Motor neuron (in vitro differentiated cells): ENCODE measurements at places on chromosomes 1 and 21.
A peak's percentile ranks its signal among the peaks of the same experiment; 100 is the strongest.

- no peak for ATAC-seq
Observed at GRCh38 chr21:16324630-16325029, 594.8 kb downstream of the USP25 start.

GRCh38 chr1:175005085-175005783 is 5.5 kb downstream of the CACYBP start:
- ATAC-seq: no peak

DNA sequence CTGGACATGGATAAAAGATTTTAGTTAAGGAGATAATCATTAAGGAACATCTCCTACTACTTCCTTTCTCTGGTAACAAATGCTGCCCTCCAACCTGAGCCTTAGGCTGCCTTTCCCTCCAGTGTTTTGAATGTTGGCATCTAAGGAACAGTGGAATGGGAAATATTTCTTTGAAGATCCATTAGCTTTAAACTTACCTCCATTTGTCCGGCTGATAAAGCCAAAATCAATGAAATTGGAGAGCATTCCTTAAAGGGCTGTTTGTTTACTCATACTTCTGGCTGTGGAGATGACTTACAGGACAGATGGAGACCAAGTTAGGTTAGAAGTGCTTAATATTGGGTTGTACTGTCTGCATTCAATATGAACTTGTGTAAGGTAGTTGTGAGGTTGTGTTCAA is 439.1 kb downstream of the PLA2G4A start:
- ATAC-seq: no peak

DNA sequence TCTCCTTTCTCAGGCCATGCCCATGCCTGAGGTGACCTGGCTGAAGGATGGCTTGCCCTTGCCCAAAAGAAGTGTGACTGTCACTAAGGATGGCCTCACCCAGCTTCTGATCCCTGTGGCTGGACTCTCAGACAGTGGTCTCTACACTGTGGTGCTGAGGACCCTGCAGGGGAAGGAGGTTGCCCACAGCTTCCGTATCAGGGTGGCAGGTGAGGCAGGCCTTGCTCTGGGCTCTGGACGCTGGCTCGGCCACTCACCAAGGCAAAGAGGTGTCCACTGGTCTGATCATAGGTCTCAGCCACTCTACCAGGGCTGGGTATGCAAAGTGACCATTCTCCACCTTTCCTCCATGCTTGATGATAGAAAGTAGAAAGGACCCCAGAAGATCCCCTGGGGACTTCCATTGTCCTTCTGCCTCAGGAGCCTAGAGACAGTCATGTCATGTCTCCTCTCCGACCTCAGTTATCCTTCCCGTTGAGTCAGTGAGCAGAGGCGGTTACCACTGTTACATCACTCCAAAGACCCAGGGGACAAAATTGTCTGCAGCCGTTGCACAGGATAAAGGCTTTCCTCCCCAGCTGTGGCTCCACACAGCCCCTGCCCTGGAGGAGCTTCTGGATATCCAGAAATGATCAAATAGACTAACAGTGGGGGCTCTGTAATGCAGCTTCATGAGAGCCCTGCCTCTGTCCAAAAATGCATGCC is 34.2 kb downstream of the IGFN1 start:
- ATAC-seq: no peak

GRCh38 chr21:34881421-34881820 is 167.7 kb downstream of the RUNX1 start:
- ATAC-seq: no peak

GRCh38 chr1:31753707-31754349 is 10.3 kb downstream of the ADGRB2 start:
- ATAC-seq: no peak

- no peak for ATAC-seq
Observed at GRCh38 chr1:175131095-175131494, 61.5 kb downstream of the KIAA0040 start.

DNA sequence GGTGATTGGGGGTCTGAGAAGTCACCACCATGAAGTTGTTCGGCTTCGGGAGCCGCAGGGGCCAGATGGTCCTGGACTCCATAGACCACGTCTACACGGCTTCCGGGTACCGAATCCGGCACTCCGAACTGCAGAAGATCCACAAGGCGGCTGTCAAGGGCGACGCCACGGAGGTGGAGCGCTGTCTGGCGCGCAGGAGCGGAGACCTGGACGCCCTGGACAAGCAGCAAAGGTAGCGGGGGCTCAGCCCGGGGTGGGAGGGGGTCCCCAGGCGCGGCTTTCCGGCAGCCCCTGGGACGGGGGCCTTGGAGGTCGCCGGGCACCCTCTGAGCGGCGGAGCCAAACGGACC is 146.5 kb downstream of the LIPI start:
- ATAC-seq: no peak

- no peak for ATAC-seq
Observed at GRCh38 chr1:245232931-245233330, 78.1 kb downstream of the KIF26B start.

DNA sequence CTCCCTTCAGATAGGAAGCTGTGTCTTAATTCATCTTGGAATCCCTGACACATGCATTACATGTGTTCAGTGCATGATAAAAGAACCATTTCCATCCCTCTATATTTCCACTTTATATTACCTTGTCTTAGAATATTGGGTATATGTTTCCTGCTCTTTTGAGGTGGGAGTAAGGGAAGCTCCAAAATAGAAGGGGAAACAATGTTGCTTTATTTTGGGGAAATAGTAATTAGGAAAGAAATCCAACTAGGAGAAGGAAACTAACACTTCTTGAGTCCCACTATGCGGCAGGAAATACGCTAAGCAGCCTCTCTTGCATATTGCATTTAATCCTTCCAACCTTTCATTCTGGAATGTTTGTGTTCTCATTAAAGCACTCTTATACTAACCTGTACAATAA is 89.4 kb upstream of the VAV3 start:
- ATAC-seq: no peak

DNA sequence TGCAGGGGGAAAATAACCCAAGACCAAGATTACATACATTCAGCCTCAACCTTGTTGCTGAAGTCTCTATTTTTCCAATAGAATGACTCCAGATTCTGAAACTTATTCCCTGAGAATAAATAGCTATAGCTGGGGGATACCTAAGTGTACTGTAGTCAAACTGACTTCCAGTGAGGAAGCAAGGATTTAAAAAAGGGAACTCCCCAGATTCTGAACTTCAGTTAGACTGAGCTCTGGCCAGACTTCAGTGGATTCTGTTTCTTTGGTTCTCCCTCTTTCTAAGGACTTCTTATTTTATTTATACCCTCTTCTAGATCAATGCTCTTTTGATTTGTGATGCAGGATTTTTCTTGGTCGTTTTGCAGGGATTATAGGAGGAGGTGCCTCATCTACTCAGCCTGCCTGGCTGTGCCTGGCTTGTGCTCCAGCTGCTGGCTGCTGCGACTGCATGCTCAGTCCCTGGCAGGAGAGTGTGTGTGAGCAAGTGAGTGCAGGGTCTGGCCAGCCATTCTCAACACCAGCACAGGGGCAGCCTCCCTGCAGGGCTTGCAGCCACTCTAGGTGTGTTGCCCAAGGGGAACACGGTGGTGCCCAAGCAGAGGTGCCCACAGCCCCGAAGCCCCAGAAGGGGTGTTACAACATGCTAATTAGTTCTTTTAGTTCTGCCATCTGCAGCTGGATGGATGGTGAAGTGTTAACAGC is 43.0 kb downstream of the SPATA17 start:
- no peak for ATAC-seq

DNA sequence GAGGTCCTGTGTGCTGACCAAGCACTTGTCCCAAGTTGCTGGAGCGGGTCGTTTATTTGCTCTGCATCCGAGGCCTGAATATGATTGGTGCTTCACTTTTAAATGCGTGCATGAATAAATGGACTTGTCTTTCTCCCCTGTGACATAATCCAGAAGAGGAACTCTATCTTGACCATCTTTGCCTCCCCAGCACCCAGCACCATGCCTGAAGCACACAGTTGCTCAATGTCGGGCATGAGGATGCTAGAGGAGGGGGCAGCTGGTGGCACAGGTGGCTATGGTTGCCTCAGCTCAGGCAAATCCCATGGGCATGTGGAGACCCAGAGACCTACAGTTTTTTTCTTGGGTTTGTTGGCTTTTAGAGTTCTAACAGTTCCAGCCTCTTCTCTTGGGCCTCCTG is 142.6 kb downstream of the KAZN start:
- ATAC-seq: no peak

DNA sequence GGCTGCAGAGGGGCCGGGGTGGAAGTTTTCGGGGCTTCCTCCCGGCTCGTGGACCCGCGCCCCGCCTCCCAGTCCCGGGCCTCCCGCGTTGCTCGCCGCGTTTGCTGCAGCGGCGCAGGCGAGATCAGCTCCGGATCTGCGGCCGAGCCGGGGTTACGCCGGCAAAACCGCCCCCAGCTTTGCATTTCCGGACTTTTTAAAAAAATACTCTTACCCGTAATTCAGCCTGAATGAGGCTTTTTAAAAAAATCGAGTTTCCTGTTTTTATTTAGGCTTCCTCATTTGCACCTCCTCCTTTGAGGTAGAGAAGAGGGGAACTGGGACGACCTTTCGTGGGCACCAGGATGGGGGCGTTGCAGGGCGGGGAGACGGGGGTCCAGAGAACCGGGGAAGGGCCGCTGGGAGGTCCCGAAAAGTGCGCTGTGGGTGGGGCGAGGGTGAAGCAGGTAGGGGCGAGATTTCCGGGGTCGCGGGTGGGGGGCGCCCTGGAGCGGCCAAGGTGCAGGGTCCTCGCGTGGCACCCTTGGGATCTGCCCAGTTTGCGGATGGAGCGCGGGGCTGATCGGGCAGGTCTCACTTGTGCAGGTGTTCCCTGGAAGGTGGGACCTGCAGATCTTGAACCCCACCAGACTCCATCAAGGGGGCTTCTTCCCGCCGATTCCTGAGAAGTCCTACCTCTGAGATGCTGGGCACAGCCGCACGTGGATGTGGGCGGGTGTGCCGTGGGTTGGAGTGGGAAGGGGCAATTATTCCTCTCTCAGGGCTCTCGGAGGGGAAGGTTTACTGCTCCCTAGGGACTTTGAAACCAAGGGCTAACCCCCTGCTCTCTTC is 1.1 kb downstream of the PIK3CD start:
- peak; percentile 35 for ATAC-seq

GRCh38 chr1:63759778-63760177 is 14.0 kb upstream of the ROR1 start:
- ATAC-seq: no peak

DNA sequence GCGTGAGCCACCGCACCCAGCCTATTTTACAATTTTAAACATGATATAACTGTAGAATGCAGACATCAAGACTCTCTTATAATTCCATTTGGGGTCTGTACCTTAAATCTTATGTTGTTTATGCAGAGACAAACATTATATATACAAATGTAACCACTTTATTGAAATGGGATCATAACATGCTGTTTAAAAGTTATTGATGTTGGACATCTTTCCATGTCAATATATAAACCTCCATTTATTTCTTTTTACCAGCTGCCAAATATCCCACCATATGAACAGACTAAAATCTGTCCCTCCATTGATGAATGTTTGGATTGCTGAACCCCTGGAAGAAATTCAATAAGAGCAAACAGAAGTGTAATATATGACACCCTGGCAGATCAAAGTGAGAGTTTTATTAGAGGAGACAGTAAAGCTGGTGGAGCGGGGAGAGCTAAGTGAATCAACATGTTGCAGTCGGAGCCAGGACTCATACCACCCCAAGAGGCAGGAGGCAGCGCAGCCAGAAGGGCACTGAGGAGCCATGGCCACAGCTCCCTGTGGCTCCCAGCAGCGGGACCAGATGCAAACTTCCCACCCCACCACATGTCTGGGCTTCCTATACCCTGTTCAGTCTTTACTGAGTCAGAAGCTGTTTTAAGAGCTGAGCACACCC is 4.7 kb upstream of the PCSK9 start:
- ATAC-seq: no peak
